Effector memory CD8-positive, alpha-beta T cell (primary cell): ENCODE measurements at places on chromosomes 12 and 14.

- no peak for DNase-seq
Measured at GRCh38 chr12:113573148-113573547, 101.5 kb upstream of the LHX5 start.

- no peak for DNase-seq
Measured at GRCh38 chr14:52253503-52253902, 14.0 kb upstream of the PTGDR start.

DNA sequence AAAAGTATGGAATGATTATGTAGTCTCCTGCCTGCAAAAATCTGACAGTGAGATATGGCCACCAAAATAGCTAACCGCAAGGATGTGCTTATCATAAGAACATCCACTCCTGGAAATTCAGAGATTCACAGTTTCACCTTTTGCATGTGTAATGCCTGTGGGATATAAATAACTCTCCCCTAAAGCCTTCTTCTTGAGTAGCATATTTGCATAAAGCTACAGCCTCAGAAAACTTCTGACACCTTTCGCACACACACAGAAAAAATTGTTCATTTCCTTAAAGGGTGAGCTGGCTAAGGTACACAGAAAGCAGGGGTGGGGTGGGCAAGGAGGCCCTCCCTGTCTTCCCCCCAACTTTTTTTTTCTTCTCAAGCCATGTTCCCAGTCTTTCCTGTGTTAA lies 3.1 kb upstream of the IGF1 start:
- DNase-seq, result no peak

GRCh38 chr14:105317546-105317945 lies 3.0 kb downstream of the PACS2 start:
- DNase-seq, result no peak

DNA sequence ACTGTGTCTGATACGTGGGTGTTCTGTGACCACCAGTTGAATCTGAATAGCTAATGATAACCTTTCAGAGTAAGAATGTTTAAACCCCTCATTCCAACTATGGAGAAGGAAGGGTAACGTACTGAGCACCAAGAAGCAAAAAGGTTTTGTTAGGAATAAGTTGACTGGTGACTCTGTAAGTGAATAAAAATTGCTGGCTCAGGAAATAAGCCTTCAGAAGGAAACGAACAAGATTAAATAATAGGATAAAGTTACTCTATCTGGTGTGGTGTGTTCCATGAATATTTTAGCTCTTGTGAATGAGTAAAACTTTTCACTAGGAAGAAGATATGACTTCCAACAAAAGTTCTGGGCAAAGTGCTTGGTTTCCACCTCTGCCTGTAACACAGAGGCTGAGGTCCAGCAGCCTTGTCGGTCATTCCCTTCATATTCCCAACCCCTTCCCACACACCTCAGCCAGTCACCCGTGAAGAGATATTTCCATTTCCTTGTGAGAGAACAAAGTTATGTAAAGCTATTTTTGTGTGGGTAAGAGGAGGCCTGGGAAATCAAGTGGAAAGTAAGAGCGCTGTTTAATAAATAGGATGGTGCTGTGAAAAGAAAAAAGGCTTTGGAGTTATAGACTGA lies 47.1 kb downstream of the ARF6 start:
- no peak for DNase-seq

GRCh38 chr12:27566626-27567025 lies 42.6 kb downstream of the PPFIBP1 start:
- DNase-seq, result no peak

- no peak for DNase-seq
Measured at GRCh38 chr12:82968631-82969367, 282.1 kb downstream of the TMTC2 start.

DNA sequence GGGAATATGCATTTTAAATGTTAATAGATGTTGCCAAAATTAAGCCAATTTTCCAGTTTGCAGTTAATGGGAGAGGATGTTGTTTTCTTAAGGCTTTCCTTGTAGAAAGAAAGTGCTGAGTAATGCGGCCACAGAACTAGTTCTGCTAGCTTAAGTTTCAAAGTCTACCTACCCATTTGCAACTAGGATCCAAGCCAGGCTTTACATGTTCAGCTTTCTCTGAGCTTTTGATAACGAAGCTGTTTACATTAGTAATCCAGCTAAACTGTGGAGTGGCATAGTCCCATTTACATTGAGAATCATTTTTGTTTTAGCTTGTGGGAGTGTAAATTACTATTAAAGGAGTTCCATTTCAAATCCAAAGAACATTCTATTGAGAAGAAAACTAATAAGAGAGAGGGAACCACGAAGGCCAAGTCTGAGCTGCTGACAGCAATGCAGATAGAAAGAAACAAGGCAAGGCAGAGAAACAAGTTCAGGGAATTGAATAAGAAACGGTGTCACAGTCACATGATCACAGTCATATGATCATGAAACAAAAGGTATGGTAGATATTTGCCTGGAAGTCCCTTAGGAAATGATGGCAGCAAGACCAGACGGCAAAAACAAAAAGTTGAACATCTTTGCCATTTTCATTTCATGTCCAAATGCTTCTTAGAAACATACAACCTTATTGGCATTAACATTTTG lies 274.9 kb downstream of the PAWR start:
- no peak for DNase-seq

DNA sequence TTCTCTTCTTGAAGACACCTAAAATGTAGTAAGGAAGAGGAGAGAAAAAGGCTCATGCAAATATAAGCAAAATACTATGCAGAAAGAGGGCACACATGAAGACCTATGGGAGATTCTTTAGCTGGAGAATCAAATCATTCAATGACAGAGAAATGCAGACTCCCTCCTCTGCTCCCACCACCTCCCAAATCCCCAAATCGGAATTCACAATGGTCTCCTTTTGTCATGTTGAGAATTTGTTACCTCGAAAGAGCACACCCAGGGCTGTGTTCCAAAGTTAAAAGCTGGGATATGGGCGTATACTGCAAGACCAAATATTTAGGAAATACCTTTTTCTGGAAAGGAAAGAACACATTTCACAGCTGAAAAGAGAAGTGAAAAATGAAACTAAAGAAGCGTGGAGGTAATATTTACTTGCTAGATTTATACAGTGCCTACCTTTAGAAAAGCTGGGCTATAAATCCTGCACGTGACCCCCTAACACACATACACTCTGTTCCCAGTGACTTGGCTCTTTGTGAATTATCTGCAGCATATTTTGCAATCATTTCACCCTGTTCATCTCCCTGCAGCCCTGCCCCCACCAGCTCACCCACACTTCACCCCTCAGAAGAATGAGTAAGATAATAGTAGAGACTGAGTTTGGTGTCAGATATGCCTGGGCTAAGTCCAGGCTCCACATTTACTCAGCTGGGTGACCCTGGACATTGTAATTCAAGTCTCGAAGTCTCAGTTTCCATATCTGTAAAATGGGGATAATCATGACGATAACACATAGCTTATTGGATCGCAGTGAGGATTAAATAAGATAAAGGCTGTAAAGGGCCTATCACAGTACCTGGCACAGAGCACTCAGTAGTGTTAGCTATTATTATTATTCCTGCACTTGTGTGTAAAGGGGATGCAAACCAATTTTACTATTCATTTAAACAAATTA lies 2.9 kb upstream of the CACNA1C start:
- DNase-seq, result no peak

- no peak for DNase-seq
Measured at GRCh38 chr12:28164644-28165275, 25.5 kb upstream of the CCDC91 start.

GRCh38 chr14:35295845-35296161 lies 3.6 kb downstream of the PSMA6 start:
- DNase-seq, result no peak

DNA sequence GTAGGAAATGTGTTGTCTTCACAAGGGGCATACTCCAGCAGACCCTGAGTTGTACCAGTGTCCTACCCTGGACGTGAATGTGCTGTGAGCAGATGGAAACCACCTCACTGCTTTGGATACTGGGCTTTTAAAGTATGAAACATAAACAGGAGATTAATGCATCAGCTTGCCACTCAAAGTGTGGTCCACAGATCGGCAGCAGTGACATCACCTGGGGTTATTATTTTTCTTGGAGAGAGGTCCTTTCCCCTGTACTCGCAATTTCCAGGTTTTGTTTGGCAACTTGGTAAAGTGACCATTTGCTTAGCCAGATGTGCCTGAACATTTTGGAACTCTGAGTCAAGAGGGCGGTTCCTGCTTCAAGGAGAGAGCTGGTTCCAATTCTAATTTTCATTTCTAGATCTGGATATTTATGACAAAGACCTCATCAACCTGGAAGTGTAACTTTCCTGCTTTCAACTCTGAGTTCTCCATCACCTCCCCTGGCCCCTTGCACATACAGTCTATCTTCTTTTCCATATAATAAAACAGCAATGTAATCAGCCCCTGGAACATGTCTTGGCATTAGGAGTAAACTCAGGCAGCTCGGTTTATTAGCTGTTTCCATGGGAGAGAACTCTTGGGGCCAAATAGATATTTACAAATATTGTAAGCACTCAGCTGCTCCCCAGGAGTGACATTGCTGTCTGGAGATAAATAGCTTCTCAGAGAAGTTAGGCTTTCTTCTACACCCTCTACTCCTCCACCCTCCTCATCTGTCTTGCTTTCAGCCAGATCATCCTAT lies 237.0 kb upstream of the TBX3 start:
- no peak for DNase-seq

GRCh38 chr12:6821591-6822425 lies at the start of gene GPR162:
TSS of gene GPR162 (plus strand) at chr12:6821821. CDS start at chr12:6823899, 2,078 bp downstream.
- no peak for DNase-seq

DNA sequence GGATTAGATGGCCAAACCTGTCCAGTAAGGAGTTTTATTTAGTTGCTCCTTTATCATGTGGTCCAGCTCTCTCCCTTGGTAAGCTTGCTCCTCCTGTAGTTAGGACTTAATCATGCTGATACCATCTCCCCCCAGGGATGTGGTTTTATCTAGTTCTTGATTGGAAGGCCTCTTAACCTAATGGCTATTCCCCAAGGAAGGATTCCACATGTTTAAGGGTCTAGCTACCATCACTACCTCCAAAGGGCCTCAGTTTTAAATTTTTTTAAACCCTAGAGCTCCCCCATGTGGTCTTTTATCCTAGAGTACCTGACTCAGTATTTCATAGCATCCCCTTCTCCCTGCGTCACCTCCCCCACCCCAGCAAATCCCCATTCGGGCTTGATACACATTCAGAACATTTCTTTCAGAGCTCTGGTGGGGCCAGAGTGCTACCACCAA lies 22.5 kb downstream of the MAP3K12 start:
- no peak for DNase-seq

DNA sequence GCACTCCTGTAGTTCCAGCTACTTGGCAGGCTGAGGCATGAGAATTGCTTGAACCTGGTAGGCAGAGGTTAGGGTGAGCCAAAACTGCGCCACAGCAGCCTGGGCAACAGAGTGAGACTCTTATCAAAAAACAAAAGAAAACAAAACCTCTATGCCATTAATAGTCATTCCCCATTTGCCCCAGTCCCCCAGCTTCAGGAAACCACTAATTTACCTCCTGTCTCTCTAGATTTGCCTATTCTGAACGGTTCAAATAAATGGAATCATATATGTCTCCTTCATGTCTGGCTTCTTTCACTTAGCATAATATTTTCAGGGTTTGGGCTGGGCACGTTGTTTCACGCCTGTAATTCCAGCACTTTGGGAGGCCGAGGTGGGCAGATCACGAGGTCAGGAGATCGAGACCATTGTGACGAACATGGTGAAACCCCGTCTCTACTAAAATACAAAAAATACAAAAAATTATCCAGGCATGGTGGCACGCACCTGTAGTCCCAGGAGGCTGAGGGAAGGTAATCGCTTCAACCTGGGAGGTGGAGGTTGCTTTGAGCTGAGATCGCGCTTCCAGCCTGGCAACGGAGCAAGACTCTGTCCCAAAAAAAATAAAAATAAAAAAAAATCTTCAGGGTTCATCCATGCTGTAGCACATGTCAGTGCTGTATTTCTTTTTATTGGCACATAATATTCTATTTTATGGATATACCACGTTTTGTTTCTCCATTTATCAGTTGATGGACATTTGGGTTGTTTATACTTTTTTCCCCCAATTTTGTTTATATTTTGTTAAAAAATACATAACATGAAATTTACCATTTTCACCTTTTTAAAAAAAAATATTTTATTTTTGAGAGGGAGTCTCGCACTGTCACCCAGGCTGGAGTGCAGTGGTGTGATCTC lies 31.9 kb downstream of the KNTC1 start:
- no peak for DNase-seq

- DNase-seq, result no peak
Measured at GRCh38 chr14:94764573-94764972, 5.3 kb downstream of the GSC start.
